Activated CD8-positive, alpha-beta memory T cell treated with anti-CD3 and anti-CD28 coated beads for 4 hours (primary cell): ENCODE measurements at places on chromosomes 6 and 20.

DNA sequence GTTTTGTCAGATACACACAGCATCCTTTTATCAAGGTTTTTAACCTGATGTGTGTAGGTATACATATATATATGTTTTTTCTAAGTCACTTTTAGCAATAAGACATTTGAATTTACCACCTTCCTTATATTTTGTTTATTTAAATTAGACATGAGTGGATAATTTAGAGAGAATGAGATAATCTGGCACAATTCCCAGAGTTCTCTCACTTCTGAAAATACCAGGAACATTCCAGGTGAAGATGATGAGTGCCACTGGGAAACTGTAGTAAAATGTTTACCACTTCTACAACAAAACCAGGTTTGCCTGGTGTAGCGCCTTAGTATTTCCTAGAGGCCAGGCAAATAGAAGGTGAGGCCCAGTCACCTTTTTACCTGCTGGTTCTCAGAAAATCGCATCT, 189.5 kb downstream of the TMEM242 start:
- DNase-seq, result no peak

DNA sequence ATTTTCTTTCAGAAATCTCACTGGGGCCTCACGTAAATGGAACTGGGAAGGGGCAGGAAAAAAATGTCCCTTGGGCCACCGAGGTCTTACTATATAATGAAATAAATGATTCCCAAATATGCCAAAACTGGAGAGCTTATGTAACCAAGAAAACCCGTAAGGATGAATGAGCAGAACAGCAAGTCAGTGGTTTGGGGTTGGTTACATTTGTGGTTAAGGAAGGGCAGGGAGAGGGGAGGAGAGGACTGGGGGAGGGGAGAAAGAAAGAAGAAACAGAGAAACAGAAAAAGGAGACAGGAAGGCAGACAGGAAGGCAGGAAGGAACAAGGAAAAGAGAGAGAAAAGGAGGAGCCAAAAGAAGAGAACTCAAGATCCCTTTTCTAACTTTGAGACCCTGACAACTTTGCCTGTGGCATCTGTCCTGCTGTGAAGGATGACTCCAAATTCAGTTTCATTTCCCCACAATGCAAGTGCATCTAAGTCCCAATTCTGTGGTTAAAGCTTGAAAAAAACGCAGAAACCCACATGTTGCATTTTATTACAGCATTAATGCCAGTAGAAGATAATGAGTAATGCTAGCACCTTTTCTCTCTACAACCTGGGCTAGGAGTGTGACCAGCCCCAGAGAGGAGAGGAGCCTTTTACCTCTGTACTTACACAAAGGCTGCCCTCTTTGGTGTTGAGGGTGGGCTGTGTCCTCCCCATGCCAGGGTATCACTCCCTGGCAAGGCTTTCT, 10.8 kb upstream of the ARMC2 start:
- no peak for DNase-seq

DNA sequence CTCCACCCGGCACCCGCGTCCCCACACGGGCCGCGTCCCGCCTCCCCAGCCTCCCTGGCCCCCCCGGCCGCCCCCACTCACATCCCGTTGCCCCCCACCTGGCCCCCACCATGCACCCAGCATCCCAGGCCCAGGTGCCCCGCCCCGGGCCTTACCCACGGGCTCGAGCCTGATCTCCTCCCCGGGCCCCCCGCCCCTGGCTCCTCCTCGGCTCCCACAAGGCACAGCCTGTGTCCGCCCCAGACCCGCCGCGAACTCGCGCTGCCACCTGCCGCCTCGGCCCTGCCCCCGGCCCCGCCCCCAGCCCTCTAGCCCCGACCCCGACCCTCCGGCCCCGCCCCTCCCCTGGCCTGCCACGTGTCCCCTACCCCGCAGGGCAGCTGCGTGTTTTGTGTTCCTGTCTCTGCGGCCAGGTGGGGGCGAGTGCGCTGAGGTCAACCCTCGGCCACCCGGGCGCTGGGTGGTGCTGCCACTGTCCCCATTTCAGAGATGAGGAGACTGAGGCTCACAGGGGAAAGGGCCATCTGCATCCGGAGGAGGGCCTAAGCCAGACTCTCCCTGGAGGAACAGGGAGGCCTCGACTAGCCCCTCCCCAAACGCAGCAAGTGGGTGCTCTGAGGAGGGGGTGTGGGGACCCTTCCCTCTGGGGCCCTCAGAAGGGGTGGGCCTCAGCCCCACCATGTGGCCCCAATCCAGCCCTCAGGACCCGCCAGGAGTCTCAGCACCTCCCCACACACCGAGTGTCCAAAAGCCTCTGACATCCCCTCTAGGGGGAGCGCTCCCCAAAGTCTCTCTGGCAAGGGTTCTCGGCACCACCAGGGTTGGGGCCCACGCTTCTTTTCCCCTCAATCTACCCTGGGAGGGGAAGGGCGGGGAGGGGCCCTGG, 99.8 kb downstream of the TAF4 start:
- no peak for DNase-seq

- DNase-seq, result no peak
Measured at GRCh38 chr6:26249707-26249956, 115.4 kb upstream of the BTN3A2 start.

- DNase-seq, result no peak
Measured at GRCh38 chr6:85346196-85346595, 103.7 kb upstream of the NT5E start.

GRCh38 chr20:16479666-16480065, 93.6 kb downstream of the KIF16B start:
- DNase-seq, result no peak

DNA sequence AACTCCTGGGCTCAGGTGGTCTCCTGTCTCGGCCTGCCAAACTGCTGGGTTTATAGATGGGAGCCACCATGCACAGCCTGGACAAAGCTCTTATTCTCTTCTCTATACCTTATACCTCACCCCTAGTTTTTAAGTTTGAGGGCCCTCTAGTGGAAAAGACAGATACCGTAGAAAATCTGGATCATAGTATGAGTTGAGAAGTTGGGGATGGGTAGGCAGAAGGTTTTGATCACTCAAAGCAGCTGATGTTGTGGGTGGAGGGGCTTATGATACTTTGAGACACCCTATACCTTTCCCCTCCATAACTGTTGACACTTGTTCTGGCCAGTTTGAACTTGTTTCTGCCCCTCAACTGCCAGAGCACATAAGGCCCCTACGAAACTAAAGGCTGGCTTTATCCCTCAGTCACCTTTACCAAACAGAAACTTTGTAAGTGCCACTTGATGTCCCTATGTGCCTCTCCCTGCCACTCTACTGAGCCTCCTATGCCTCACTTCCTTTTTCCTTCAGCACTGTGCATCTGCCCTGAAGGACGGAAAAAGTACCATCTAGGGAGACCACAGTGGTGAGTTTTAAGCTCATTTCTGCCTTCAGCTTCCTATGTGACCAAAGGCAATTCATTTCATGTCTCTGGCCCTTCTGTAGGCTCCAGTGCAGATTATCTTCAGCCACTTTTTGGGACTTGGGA, 28.6 kb downstream of the RALY start:
- no peak for DNase-seq

DNA sequence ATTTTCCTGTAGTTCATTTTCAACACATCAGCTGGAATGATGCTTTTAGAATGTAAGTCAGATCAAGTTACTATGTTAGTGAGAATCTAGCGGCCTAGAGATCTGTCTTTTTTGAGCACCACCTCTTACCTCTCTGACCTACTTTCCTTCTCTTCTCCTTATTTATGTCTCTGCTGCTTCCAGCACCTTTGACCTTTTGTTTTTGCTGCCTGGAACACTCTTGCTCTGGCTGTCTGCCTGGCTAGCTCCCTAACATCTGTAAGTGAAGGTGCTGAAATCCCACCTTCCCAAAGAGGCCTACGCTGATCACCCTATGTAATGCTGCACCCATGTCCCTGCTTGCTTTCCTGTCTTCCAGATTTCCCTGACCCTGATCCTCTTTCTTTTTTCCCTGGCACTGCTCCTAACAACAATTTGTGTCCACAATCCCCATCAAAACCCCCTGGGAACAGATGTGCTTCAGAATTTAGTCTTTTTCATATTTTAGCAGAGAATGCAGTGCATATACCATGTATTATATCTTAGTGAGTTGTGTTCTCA, 87.8 kb downstream of the RFPL4B start:
- DNase-seq, result no peak

DNA sequence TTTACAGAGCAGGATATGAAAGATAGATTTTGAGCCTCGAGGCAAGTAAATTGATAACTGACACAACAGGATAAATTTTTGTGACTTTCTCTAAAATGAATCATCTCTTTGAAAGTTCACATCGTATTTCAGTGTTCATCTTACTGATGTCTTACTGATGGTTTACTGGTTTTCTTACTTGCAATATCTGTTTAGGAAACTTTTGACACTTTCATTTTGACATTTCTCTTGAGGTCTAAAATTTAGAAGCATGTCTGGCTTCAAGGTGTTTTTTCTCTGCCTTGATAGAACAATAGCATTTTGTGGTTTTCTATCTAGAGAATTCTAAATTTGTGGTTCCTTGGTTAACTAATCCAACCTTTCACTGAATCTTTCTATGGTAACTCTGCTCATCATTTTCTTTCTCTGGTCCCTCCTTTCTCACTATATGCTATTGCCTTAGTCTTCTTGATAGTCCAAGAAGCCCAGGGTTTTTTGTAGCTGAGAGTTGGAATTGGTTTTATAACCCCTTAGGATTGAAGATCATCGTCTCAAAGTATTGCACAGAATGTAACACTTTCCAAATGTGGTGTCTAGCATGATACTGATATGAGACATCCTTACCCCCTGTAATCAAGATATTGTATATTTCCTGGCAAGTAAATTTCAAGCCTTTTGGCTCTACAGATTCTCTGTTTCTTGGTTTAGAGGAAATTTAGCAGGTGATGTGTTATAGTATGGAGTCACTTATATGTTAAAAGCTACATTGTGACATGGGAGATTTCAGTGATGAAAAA, 98.7 kb downstream of the RNF144B start:
- DNase-seq, result no peak

DNA sequence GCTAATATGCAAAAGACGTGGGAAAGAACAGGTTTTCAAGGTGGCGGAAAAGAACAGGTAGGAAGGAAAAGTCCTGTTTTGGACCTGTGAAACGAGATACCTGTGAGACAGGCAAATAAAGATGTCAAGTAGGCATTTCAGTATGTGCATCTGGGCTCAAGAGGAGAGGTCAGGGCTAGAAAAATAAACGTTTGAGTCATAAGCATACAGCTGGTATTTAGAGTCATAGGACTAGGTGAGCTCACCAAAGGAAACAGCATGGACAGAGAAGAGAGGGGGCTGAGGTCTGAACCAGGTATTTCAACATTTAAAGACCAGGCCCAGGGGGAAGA, 14.9 kb downstream of the MTFR2 start:
- no peak for DNase-seq

DNA sequence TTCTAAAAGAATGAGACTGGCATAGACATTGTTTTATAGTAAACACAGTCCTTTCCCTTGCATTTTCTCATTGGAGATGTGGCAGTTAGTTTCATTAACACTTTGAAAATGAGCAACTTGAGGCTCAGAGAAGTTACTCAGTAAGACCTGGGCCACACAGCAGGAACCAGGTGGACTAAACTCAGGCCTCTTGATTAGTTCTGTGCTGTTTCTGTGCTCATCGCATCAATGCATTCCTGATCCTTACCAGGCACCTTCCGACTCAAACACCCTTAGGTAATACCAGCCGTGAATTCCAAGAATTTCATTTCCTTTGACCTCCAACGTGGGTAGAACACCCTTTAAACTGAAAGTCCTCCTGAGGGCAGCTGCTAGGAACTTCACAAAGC, 362.8 kb downstream of the ESR1 start:
- no peak for DNase-seq

GRCh38 chr6:157476797-157477196, 95.8 kb downstream of the ZDHHC14 start:
- no peak for DNase-seq

- no peak for DNase-seq
Measured at GRCh38 chr6:128483472-128484135, 36.8 kb downstream of the PTPRK start.

GRCh38 chr6:144248003-144248402, 37.1 kb upstream of the UTRN start:
- no peak for DNase-seq

DNA sequence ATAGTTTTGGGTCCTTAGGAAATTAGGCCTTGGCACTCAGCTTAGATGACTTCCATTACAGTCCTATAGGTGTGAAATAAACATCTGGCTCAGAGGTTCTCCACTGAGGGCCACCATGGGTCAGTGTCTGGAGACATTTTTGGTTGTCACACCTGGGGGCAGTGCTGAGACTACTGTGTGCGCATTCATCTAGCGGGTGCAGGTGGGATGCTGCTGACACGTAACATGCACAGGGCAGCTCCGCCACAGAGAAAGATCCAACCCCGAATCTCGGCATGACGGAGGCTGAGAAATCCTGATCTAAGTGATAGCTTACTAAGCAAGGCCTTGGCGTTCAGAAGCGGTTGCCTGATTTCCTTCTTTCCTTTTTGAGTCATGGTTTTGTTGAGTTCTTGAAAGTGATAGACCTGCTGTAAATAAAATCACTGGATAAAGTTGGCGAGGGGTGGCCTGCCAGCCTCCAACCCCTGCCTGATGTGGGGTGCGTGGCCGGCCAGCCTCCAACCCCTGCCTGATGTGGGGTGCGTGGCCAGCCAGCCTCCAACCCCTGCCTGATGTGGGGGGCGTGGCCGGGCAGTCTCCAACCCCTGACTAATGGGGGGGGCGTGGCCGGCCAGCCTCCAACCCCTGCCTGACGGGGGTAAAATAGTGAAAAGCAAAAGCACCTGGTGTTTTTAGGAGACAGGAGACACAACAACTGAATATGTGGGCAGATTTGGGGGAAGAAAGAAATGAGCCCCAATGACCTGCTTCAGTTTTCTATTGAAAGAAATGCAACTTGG, 158.1 kb downstream of the CDH26 start:
- DNase-seq, result no peak

DNA sequence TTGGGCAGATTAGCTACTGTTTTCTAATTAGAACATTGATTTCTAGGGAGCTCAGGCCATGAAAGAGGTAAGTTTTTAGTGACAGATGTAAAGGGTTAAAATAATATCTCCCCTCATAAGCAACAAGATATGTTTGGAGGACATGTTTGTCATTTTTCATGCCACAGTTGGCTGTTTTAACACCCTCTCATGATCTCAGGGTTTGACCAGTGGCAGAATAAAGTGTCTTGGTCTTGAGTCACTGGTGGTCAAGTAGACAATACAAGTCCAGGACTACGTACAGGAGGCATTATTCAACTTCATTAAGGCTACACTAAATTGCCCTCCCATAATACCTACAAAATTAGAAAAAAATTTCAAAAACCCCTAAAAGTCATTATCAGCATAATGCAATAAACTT, 92.6 kb downstream of the F13A1 start:
- no peak for DNase-seq

DNA sequence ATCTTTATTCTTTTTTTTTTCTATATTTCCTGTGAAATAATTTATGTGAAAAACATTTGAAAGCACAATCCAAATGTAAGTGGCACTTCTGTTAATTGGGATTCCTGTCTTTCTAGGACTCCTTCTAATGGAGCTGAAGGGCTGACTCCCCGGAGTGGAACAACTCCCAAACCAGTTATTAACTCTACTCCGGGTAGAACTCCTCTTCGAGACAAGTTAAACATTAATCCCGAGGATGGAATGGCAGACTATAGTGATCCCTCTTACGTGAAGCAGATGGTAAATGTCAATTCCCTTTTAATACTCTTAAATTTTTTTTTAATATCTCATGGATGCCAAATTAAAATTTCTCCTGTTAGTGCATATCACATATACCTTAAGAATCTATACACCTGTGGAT, 35.0 kb downstream of the CDC5L start:
- no peak for DNase-seq

- DNase-seq, result no peak
Measured at GRCh38 chr6:144536079-144536478, 250.9 kb downstream of the UTRN start.
